ENCODE measurements at places on chromosomes 16 and 17.
A peak's percentile ranks its signal among the peaks of the same experiment; 100 is the strongest.

GRCh38 chr17:76682296-76682695 is 28.5 kb downstream of the MXRA7 start:
- no peak for DNase-seq

DNA sequence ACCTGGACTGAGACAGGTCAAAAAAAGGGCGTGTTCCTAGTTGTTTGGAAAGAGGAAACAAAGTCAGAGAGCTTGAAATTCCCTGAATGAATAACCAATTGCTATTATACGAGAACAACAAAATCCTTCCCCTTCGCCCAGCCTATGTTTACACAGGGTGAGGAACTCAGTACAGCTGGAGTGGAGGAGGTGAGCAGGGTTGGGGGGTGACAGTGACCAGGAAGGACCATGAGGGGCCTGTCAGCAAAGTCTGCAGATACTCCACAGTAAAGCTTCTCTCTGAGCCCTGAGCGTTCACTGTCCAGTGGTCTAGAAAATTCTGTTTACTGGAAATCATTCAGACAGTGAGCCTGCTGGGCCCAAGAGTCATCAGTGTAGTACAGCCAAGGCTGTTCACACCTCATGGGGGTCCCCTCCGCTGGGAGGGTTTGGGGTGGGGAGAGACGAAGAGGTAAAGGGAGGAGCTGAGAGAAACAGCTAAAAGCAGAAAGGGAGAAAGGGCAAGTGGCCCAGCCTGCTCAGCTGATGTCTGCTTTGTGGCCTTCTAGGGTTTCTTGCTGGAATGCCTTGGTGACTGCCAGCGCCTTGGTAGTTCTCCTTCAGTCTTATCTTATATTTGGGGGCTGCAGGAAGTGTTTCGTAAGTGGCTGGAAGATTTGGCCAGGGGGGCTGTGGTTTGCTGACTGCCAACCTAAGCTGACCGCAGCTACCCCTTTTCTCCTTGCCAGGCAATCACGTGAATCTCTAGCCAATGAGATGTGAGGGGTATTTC is 5.7 kb downstream of the DUSP3 start:
- no peak for DNase-seq

- DNase-seq: no peak
These were observed 219.3 kb downstream of the BCAS3 start for GRCh38 chr17:60896996-60897395.

DNA sequence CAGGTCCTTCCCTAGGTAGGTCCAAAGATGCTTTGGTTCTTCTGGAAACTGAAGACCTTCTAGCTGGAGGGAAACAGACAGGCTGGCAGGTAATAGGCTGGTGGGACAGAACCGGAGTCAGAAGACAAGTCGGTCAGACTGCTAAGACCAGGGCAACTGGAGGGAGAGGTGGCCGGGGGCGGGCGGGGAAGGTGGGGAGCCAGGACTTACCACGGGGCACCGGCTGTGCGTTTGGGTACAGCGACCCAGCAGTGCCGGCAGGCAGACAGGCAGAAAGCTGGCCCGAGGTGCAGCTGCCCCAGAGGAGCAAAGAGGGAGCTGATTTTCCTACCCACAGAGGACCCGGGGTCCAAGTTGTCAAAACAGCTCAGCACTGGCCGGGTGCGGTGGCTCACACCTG is 575 bp downstream of the SLC52A1 start:
- DNase-seq: no peak

DNA sequence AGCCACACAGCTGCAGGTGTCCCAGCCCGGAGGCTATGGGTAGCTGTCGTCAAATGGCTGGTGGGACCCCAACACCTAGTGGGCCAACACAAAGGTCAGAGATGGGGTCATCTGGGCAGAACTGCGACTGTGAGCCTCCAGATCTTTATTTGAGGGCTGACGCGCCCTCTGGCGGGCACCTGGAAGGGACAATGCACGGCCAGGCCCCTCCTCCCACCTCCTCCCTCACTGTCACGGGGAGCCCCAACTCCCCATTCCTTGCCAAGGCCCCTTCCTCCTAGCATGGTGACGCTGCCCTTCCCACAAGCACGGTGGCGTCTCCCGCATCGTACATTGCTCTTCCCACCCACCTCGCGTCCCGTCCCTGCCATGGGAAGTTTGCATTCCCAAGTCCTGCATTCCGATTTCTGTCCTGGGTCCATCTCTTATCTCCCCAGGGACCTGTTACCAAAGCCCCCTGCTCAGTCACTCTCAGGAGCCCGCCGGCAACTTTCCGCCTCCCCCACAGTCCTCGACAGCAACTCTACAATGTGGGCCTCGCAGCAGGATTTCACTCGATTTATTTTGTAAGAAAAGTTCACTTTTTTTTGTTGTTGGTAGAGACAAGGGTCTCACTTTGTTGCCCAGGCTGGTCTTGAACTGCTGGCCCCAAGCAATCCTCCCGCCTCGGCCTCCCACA is 1.0 kb downstream of the TLE7 start:
- DNase-seq: no peak

DNA sequence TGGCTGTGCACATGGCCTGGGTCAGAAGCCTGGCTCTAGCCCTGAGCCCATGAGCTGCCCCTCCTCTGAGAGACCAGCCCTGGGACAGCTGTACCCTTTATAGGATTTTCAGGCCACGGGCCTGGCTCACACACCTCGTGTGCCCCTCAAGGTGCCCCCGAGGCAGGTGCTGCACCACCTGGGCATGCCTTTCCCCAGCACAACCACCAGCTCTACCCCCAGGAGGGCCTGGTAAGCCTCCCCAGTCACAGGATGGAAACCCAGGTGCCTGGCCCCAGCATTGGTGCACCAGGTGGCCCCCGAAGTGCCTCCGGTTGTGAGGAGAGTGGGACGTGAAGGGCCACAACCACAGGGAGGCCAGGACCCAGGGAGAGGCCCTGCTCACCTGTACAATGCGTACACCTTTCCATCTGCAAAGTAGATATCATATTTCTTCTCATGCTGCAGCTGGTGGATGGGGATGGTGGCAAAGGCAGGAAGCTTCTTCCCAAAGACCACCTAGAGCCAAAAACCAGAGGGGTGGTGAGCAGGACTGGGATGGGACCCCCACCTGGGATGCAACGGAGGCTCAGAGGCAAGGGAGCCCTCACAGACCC is 6.3 kb downstream of the ZNF598 start:
- DNase-seq: no peak

- DNase-seq: no peak
These were observed 489.0 kb downstream of the KCNJ2 start for GRCh38 chr17:70658317-70658716.

DNA sequence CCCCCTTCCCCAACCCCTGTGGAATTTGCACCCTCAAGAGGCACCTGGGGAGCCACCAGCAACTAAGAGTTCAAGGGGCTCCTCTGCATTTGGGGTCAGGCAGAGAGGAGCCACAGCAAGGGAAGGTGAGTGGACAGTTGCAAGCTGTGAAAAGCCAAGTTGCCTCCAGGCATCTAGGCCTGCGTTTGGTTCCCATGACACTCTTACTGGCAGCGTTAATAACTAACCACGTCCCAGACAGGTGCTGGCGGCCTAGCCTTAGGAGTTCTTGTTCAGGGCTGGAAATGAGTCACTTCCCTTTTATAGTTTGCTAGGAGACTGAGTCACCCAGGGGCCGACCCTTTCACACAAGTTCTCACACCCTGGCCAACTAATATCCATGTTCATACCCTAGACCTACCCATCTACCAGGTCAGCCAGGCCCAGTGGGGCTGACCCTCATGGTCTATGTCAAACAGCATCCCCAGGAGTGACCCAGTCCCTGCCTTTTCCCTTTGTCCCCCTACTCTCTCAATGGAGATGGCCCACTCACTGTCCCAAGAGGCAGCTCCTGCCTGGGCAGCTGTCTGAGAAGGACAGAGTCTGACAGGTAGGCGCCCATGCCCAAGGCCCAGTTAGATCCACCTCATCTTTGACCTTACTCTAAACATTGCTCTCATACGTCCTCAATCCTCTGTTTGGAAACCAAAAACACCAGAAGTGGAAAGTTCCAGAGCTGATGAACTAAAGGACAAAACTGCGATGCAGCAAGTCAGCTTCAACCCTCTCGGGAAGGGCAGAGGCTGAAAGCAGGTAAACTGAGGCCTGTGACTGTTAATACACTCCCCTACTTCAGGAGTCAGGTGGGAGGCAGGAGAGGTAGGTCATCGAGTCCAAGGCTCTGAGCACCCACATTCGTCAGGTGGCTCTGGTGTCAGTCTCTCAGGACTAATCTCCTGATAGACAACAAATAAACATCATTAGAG is 300.6 kb downstream of the SOX9 start:
- DNase-seq: peak; percentile 36

DNA sequence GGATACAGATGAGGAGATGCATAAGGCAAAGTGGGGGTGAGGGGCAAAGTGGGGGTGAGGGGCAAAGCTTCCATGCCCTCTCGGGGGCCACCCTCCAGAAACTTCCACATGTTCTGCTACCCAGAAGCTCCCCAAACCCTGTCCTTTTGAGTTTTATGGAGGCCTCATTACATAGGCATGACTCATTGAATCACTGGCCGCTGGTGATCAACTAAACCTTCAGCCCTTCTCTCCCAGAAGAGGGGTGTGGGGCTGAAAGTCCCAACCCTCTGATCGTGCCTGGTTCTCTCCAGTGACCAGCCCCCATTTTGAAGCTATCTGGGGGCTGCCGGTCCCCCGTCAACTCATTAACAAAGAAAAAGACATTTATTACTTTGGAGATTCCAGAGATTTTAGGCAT is 27.5 kb downstream of the ITGAE start:
- no peak for DNase-seq

- no peak for DNase-seq
These were observed 198.1 kb upstream of the AXIN2 start for GRCh38 chr17:65759532-65759931.

GRCh38 chr16:86975445-86975844 is 341.7 kb downstream of the C16orf95 start:
- DNase-seq: no peak

- DNase-seq: no peak
These were observed 280.8 kb downstream of the SEC14L1 start for GRCh38 chr17:77421630-77421972.

GRCh38 chr16:30602616-30603277 is 7.4 kb downstream of the ZNF689 start:
- no peak for DNase-seq

- peak; percentile 41 for DNase-seq
These were observed at the start of gene THRA for GRCh38 chr17:40062329-40063186. THRA (plus strand) TSS chr17:40062965; CDS start chr17:40074489, 11,524 bp downstream.

DNA sequence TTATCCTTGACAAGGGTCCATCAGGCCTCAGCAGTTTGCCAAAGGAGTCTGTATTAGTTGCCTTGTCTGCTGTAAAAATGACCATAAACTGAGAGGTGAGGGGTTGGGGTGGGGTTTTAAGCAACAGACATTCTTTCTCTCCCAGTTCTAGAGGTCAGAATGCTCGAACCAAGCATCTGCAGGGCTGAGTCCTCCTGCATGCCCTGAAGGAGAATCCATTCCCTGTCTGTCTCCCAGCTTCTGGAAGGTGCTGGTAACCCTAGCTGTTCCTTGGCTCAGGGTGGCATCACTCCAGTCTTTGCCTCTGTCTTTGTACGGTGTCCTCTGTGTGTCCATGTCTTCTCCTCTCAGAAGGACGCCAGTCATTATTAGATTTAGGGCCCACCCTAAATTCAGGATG is 17.5 kb upstream of the IRF8 start:
- no peak for DNase-seq

GRCh38 chr16:4593086-4593485 is 21.6 kb downstream of the UBALD1 start:
- no peak for DNase-seq

- no peak for DNase-seq
These were observed 11.7 kb downstream of the ZP2 start for GRCh38 chr16:21199607-21200218.

GRCh38 chr17:60188759-60189158 is 39.0 kb downstream of the CA4 start:
- DNase-seq: no peak

DNA sequence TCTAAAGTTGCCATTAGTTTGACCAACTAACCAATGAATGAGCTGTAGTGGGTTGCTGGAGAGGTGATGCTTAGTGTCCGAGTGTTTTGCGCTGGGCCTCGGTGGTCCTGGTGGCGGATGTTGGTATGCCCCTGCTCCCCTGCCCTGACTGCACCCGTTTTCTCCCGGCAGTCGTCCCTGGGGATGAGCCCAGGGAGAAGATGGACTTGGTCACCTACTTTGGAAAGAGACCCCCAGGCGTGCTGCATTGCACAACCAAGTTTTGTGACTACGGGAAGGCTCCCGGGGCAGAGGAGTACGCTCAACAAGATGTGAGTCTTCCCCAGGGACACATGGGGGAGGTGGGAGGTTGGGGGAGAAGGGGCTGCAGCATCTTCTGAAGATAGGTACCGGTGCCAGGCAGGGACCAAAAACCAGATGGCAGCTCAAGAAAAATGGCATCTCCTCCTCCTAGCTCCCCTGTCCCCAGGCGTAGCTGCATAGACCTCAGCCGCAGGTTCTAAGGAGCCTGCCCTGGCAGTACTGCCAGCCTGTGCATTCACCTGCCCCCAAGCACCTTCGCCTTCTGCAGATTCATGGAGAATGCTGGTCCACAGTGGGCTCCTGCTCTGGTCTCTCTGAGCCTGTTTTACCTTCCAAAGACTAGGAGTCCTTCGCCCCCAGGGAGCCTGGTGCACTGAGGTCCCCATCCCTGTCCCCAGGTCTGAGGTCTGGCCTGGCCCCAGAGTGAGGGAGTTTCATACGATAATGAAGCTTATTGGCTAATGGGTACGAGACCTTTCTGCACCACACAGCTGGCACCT is 5.3 kb downstream of the CNP start:
- no peak for DNase-seq

DNA sequence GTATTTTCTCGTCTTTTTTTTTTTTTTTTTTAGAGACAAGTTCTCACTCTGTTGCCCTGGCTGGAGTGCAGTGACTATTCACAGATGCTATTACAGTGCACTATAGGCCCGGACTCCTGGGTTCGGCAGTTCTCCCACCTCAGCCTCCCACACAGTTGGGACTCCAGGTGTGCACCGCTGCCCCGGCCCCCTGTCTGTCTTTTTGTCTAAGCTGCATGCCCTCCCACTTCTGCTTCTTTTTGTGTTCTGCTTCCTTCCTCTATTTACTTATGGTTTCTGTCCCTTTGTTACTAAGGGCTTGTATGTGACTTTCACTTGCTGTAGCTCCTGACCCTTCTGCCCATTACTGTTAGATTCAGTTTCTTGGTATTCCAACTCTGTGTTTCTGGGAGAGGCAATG is 20.5 kb downstream of the SLC7A6 start:
- DNase-seq: no peak

Data from caudate nucleus (tissue), 63 donors.